ENCODE measurements at places on chromosomes 11 and 22.

DNA sequence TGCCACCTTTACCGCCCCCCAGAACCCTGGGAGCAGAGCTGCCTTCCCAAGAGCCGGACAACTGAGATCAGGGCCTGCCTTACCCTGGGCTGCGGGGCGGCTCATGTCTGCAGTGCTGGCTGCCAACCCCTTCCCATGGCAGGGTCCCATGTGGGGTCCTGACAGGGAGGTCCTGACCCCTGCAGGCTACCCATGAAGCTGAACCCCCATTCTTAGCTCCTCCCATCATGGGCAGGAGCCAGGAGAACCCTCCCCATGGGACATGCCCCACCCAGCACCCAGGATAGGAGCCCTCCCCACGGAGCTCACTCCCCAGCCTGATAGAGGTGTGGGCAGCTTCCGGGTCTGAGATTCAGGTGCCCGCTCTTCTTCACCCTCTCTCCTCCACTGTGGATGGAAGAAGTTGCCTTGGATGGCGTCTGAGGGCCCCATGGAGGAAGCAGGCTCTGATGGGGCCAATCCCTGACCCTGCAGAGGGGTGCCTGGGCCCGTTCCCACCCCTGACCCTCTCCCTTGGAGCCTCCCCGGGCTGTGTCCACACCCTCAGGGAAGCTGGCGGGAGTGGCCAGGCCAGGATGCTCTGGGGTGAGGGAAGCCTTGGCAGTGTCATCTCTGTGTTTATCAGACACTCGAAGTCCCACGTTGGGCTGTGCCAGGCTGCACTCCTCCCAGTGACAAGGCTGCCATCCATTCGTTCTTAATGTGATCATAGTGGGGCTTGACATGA is 1508.2 kb downstream of the BRD1 start:
- DNase-seq, result no peak

- DNase-seq, result no peak
Observed at GRCh38 chr11:130451231-130452019, 3.0 kb downstream of the ADAMTS15 start.

GRCh38 chr11:113994077-113994954 is 19.4 kb downstream of the HTR3A start:
- peak; percentile 27 for DNase-seq

DNA sequence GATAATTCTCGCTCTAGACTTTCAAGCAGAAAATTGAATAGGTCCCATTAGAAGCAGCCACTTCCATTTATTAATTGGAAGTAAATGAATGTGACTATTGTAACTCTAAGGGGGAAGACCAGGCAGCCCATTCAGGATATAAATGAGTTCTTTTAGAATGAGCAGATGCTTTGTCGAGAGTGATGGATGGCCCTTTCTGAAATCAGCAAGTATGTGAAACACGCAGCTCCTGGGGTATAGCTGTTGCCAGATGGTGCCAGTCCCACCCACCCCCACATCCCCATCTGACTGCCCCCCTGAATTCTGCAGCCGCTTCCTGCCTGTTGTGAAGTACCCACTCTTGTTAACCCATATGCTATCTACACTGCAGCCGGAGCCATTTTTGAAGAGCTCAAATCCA is 3.7 kb downstream of the SLC15A3 start:
- DNase-seq, result no peak

- no peak for DNase-seq
Observed at GRCh38 chr11:21169639-21170038, 500.3 kb downstream of the NELL1 start.

GRCh38 chr11:78224906-78225420 is 36.2 kb downstream of the USP35 start:
- no peak for DNase-seq

Measured in CD4-positive, alpha-beta T cell treated with Interleukin-4 for 1 hour (primary cell).